Common myeloid progenitor, CD34-positive (primary cell): ENCODE measurements at places on chromosomes 12 and 14.
A peak's percentile ranks its signal among the peaks of the same experiment; 100 is the strongest.

- peak; percentile 74 for DNase-seq
Measured at GRCh38 chr12:11839091-11839641, 189.7 kb downstream of the ETV6 start.

DNA sequence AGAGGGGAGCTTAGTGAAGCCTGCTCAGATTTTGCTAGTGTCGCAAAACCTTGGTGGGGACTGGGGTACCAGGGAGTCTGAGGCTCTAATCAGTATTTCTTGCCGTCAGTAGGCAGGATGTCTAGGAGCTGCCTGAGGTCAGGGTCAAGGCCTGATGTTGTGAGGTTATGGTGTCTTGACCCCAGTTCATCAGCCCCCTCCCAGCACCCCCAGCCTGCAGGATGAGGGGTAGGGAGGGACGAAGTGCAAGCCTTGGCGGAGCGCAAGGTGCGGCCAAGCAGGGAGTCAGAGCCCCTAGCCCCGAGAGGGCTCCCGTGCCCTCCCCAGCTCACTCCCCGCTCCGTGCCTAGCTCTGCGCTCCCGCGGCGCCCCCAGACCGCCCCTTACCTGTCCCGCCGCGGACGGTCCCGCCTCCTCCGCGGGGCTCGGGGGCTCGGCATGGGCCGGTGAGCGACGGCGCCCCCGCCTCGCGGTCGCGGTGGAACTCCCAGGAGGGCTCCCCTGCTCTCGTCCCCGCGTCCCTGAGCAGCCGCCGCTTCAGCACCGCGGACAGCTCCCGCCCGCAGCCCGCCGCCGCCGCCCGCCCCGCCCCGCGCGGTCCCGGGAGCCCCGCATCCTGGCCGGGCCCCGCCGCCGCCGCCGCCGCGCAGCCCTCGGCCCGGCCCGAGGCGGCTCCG is 347 bp downstream of the SYNDIG1L start:
- DNase-seq = peak; percentile 71

GRCh38 chr12:97466621-97467020 is 4.0 kb downstream of the RMST start:
- DNase-seq = no peak

DNA sequence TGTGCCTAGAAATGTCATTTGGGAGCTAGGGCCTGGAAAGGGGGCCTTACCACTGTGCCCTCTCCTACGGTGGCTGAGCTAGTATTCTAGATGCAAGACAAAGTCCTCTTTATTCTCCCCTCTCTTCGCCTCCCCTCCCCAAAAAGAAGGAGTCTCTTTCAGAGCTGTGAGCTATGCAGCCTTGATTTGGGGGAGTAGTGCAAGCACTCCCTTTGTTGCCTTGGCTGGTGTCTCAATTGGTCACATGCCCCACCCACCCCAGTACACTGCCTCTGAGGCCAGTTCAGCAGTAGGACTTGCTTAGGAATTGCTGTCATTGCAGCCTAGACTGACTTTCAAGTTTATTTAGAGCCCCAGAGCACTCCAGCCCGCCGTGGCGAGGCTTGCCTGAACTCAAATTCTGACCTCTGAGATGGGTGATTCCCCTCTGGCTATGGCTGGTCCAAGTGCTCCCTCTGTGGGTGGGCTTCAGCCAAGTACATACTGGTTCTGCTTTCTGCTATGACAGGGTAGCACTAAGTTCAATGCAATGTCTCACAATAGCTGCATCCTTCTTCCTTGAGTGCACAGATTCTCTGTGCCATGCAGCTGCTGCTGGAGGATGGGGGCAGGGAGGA is 37.0 kb upstream of the FBXO33 start:
- DNase-seq = peak; percentile 76

DNA sequence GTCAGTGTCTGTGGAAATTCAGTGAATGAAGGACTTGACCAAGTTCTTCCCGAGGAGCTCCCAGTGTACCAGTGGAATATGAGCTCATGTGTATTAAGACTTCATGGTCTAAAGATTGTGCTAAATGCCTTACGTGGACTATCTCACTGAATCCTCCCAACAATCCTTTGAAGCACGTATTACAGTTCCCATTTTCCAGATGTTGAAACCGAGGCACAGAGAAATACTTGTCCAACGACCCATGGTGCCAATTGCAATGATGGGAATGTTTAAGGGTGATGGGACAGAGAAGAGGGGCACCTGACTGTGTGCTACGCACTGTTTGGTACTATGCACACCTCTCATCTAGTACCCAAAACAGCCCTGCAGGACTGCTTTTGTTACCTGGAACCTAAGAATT is 77.2 kb downstream of the PAPOLA start:
- DNase-seq = no peak

GRCh38 chr12:101775816-101776215 is 36.6 kb upstream of the SYCP3 start:
- no peak for DNase-seq

DNA sequence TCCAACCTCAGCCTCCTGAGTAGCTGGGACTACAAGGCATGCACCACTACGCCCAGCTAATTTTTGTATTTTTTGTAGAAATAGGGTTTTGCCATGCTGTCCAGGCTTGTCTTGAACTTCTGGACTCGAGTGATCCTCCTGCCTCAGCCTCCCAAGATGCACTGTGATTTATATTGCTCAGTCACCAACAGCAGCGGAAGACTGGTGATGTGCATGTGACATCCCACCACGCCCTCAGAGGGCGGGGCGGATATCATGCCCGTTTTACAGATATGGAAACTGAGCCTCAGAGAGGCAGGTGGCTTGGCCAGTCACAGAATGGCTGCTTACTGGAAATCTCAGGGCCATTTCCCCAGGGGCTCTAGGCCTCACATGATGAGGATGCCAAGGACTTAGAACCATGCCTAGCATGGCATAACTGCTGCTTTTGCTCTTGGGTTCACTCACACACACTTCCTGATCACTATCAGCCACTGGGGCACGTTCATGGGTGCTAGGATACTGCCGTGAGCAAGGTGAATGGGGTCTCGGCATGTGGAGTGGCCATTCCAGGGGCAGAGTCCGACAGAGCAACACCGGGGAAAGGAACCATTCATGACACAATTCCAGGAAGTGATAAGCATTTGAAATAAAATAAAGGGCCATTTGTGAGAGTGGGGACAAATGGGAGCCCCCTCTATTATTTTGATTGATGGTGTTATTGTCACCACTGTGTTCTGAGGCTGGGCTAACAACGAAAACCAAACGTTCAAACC is 31.9 kb downstream of the RBM19 start:
- DNase-seq = no peak

DNA sequence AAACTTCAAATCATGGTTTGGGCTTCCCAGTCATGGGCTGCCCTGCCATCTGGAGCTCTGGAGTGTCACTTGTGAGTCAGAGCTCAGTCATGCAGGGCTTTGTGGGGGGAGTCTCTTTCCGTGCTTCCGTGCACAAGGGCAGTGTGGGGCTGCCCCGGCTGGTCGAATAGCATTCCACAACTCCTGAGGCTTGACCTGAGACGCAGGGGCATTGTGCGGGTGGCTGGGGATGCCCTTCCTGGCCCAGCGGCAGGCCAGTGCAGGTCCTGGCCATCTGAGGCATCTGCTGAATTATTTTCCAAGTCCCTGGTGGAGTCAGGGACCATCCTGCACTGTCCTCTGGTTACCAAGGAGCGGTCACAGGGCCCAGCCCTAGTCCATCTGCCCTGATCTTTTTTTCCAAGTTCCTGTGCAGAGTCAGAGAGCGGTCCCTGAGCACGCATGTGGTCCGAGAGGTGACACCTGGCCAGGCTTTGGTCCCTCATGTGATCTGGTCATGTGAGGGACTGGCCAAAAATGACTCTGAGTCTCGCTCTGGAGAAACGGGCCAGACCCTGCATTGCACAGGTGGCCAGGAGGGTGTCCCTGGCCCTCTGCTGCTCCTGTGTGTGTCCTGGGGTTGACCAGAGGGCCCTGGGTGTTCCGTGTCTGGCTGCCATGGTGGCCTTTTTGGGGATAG is 167.0 kb upstream of the ALG10B start:
- no peak for DNase-seq

DNA sequence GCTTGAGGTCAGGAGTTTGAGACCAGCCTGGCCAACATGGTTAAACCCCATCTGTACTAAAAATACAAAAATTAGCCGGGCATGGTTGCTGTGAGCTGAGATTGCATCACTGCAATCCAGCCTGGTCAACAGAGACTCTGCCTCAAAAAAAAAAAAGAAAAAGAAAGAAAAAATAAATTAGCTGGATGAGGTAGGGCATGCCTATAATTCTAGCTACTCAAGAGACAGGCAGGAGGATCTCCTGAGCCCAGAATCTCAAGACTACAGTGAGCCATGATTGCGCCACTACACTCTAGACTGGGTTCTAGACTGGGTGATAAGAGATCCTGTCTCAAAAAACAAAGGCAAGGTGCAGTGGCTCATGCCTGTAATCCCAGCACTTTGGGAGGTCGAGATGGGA is 16.9 kb downstream of the PPP4R3A start:
- no peak for DNase-seq

- no peak for DNase-seq
Measured at GRCh38 chr12:32603858-32604257, 75.2 kb upstream of the DNM1L start.

GRCh38 chr14:35250319-35250718 is 41.9 kb upstream of the PSMA6 start:
- no peak for DNase-seq

DNA sequence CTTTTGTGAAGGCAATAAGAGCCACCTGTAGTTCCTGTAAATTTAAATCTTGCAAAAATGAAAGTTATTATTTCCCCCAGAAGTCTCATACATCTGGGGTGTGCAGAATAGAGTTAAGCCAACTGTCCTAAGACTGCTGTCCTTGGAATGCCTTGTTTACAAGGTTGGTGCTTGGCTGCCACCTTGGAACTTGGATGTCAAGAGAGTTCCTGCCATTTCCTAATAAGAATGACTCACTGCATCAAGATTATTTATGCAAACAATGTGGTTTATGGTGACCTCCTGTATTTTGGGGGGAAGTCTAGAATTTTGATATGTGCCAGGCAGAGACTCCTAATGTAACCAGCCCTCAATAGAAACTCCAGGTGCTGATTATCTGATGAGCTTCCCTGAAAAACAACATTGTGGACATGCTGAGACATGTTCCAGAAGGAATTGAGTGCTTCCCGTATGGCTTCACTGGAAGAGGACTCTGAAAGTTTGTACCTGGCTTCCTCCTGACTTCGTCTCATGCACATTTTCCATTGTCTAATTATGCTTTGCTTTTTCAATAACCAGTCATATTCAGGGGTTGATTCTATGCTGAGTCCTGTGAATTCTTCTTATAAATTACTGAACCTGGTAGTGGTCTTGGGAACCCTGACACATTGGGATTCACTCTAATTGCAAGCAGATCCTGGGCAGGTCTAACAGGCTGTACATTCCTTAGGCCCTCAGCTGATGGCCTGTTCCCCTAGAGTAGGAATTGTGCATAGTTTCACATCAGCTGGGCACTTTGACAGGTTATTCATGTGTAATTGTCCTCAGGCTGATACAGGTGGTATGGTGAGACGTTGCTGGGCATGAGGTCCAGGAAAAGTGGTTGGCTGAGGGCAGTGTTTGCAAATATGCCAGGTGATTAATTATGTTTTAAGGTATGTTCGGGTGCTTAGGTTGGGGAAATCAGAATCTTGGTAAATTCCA is 1370.7 kb upstream of the TMEM132C start:
- DNase-seq = no peak

- no peak for DNase-seq
Measured at GRCh38 chr12:129241852-129242251, 388.6 kb downstream of the GLT1D1 start.

DNA sequence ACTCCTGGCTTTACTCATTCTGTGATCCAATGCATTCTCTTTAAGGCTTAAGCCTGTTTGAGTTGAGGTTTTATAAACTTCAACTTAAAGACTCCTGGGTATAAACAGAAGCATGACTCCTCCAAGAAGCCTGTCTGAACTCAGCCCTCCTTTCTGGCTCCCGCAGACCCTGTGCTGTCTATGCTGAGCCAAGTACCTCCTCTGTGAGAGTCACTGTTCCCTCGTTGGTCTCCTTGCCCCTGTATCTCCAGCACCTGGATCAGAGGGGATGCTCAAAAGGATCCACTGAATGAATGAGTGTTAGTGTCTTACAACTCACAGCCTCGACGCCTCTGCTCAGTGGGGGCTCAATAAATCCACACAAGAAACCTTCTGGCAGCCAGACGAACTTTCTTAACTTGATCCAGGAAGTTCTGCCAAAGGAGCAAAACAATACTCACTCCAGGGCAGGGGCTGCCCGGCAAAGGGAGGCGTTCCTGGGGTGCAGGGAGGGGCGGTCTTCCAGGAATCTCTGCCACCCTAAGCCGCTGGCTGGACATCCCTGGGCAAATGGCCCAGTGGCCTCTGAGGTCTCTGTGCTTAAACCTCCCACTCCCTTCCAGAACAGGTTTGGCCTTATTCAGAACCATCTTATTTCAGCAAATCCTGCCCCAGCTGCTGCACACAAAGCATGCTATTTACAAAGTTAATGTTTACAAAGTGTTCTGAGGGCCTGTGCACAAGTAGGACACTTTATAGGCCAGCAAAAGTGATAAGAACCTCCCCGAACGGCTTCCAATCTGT is 32.9 kb downstream of the MAP1LC3B2 start:
- no peak for DNase-seq

- DNase-seq = peak; percentile 2
Measured at GRCh38 chr12:44875417-44875953, 630 bp downstream of the NELL2 start.

DNA sequence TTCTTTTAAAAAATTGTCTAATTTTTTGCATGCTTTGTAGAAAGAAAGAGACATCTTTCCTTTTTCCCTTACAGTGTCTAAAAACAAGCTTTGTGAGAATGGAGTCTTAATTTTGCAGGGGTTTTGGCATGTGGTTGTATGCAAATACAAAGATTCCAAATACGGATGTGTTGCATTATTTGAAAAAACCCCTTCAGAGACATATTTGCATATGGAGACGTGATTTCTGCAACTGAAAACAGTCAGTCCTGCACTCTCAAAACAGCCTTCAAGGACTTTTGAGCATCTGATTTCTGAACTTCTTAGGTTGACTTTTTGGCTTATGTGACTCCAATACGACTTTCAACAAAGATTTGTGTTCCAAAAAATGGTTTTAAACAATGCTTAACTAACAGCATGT is 7.8 kb downstream of the IRAK3 start:
- no peak for DNase-seq

GRCh38 chr12:113276946-113277500 is 55.8 kb downstream of the TPCN1 start:
- DNase-seq = no peak

GRCh38 chr14:21924479-21924878 is 250.9 kb upstream of the OR4E1 start:
- DNase-seq = peak; percentile 88

- no peak for DNase-seq
Measured at GRCh38 chr14:103142026-103142425, 18.8 kb downstream of the TNFAIP2 start.

- DNase-seq = no peak
Measured at GRCh38 chr12:132495629-132496357, 5.8 kb downstream of the FBRSL1 start.

- no peak for DNase-seq
Measured at GRCh38 chr14:101054671-101055070, 151.1 kb upstream of the RTL1 start.

GRCh38 chr14:71890541-71890940 is 41.7 kb upstream of the RGS6 start:
- no peak for DNase-seq

GRCh38 chr14:75264036-75264435 is 14.6 kb upstream of the FOS start:
- DNase-seq = no peak
